A549 treated with DMSO at 1 μM for 4 hours (cell line): ENCODE measurements at places on chromosomes 16 and 17. TPM values are rescaled to one million over a fixed set of nuclear protein-coding genes. Genes with fewer than 3 reads are reported as not detected.

PYDC1 gene
- not detected in 5 replicates for total RNA-seq

RCVRN gene
- total RNA-seq, result 0.13 TPM in 1 of 5 replicates, not detected in the others

NR1D1 gene
- total RNA-seq, result 9.1 to 10.6 TPM (median 9.6 TPM) in 5 replicates

SCGB1C2 gene
- not detected in 5 replicates for total RNA-seq

ANKRD40CL gene
- total RNA-seq, result not detected in 5 replicates

HSD17B1 gene
- total RNA-seq, result 0.84 to 1.5 TPM (median 1.4 TPM) in 5 replicates

SLX1B gene
- 78.6 to 94.1 TPM (median 81.2 TPM) in 5 replicates for total RNA-seq

BTBD17 gene
- total RNA-seq, result 0.08 TPM in 1 of 5 replicates, not detected in the others

RBFOX1 gene
- not detected in 5 replicates for total RNA-seq

PLEKHH3 gene
- total RNA-seq, result 16.0 to 20.7 TPM (median 16.6 TPM) in 5 replicates

PRPSAP2 gene
- 41.3 to 46.6 TPM (median 44.7 TPM) in 5 replicates for total RNA-seq

RAB34 gene
- 233 to 267 TPM (median 261 TPM) in 5 replicates for total RNA-seq

AOC3 gene
- 0.99 to 2.0 TPM (median 1.5 TPM) in 5 replicates for total RNA-seq

EME1 gene
- 15.2 to 17.4 TPM (median 16.0 TPM) in 5 replicates for total RNA-seq

MYH1 gene
- total RNA-seq, result not detected in 5 replicates

MPP2 gene
- total RNA-seq, result 1.7 to 3.2 TPM (median 2.1 TPM) in 5 replicates

PRR15L gene
- 0.12 to 0.22 TPM (median 0.15 TPM) in 3 of 5 replicates, not detected in the others for total RNA-seq

MT1E gene
- total RNA-seq, result not detected in 5 replicates

FKBP10 gene
- 95.7 to 118 TPM (median 108 TPM) in 5 replicates for total RNA-seq

NEUROD2 gene
- total RNA-seq, result not detected in 5 replicates

SPNS2 gene
- 6.7 to 14.2 TPM (median 10.1 TPM) in 5 replicates for total RNA-seq

SLC52A1 gene
- 0.34 to 1.2 TPM (median 0.68 TPM) in 5 replicates for total RNA-seq

C16orf87 gene
- total RNA-seq, result 6.2 to 9.4 TPM (median 6.9 TPM) in 5 replicates

KRT31 gene
- total RNA-seq, result not detected in 5 replicates

KCNAB3 gene
- 1.8 to 3.3 TPM (median 2.4 TPM) in 5 replicates for total RNA-seq

ARHGDIG gene
- 1.9 to 3.1 TPM (median 2.4 TPM) in 5 replicates for total RNA-seq

SLC6A2 gene
- total RNA-seq, result 0.04 TPM in 1 of 5 replicates, not detected in the others

PYCARD gene
- total RNA-seq, result 26.1 to 45.4 TPM (median 38.3 TPM) in 5 replicates

ERN1 gene
- total RNA-seq, result 3.6 to 4.8 TPM (median 4.0 TPM) in 5 replicates

GP1BA gene
- total RNA-seq, result not detected in 5 replicates

QRICH2 gene
- total RNA-seq, result 0.69 to 1.8 TPM (median 1.0 TPM) in 5 replicates

TMIGD1 gene
- total RNA-seq, result not detected in 5 replicates

NKD1 gene
- total RNA-seq, result 0.10 to 0.68 TPM (median 0.27 TPM) in 5 replicates

HOXB13 gene
- total RNA-seq, result 1.7 to 2.7 TPM (median 2.3 TPM) in 5 replicates
